ENCODE measurements at places on chromosomes 6 and 20. TPM values are rescaled to one million over a fixed set of nuclear protein-coding genes. Genes with fewer than 3 reads are reported as not detected.
A peak's percentile ranks its signal among the peaks of the same experiment; 100 is the strongest.

The BPI gene
- total RNA-seq: 0.48 TPM

DNA sequence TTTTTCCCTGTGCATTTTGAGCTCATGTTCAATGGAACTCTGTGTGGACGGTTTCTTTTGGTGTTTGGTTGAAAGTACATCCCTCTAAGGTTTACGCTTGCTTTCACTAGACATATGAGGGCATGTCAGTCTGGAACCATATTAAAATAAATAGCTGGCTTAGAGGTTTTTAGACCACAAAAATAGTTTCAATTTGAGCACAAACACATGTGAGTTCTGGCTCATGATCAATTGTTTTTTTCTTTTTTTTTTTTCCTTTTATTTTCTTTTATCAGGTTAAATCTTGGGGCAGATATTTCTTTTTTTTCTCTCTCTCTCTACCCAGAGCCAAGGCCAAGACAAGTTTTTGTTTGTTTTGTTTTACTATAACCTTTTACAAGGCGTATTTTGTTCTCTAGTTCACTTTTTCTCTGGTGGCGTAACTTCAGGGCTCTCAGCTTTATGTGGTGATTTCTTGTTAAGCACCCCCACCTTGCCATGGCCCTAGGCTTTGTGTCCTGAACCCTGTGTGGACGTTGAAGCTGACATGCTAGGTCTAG is 92.9 kb downstream of the SHLD1 start:
- no peak for DNase-seq

DNA sequence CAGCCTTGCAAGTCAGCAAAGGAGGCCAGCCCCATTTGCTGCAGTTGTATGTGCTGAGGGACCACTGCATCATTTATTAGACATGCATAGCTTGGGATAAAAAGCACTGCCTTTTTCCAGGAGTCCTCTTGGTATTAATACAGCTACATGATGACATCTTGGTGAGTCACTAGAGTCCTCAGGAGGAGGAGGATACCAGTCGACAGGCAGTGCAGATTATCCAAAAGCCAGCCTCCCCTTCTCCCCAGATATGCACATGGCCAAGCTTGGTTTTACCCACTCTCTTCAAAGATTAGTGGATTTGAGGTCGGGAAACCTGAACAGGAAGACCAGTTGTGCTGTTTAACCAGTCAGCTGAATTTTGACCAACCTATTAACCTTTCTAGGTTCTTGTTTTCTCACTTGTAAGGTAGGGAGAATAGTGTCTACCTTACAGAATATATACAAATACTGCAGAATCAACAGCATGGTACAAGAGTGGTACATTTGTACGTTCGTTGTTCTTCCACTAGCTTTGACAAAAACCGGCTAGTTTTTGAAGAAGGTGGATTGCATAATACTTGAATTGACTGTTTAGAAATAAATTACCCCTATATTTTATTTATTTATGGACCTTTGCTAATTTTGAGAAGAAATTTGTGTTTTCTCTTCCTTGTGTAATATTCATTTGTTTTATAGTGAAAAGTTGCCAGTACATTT is 31.9 kb downstream of the VAPB start:
- DNase-seq: no peak

DNA sequence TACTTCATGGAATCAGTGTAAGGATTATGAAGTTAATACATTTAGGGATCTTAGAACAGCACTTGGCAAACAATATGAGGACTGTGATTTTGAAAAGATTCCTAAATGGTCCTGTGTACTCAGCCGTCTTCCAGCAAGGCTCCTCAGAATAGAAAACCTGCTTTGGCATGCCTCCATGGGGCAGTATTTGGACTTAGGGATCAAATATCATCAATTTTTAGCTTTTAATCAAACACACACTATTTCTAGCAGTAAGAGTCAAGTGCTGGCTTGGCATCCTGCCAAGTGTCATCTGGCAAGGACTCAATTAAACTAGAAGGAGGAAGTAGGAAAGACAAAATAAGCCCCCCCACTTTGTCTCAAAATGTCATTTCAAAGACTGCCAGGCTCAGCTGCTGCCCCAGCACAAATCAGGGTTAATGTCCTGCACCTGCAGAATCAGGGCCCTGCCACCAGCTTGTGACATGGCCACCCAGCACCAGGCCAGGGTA is 40.8 kb downstream of the IYD start:
- DNase-seq: peak; percentile 70
